Activated CD4-positive, alpha-beta T cell treated with anti-CD3 and anti-CD28 coated beads, Interleukin-2, amount 50 U/mL, for 4 hours (primary cell): ENCODE measurements at places on chromosomes 4 and X.

- no peak for DNase-seq
These were observed 122.5 kb downstream of the NFKB1 start for GRCh38 chr4:102623622-102624021.

DNA sequence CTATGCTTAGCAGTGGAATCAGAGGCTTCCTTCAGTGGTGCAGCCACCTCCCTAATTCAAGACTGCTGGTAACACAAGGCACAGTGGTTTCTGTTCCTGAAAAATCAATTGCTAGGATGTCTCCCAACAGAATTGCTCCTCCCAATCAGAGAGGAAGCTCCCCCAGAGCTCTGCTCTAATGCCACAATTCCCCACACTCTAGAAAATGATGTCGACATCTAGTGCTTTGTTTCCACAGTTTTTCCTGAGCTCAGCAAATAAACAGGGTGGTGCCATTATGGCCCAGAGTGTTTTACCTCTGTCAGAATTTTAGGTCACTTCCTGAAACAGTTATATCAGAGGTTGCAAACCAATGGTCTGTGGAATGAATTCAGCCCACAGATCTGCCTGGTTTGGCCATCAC, 24.7 kb downstream of the TAB3 start:
- DNase-seq, result no peak

- DNase-seq, result no peak
These were observed 715.6 kb upstream of the AADAT start for GRCh38 chr4:170805352-170805751.

- DNase-seq, result no peak
These were observed 54.3 kb upstream of the INTU start for GRCh38 chr4:127578491-127578890.

DNA sequence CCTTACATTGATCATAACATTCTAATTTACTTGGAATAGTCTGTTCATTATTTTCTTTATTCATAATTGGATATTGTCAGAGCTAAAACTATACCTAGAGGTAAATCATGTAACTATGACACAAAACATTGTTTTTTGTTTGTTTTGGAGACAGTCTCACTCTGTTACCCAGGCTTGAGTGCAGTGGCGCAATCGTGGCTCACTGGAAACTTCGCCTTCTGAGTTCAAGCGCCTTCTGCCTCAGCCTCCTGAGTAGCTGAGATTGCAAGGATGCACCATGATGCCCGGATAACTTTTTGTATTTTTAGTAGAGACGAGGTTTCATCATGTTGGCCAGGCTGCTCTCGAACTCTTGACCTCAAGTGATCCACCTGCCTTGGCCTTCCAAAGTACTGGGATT, 265.2 kb downstream of the FBXO8 start:
- DNase-seq, result no peak

GRCh38 chr4:184395971-184396391, 78.4 kb downstream of the IRF2 start:
- no peak for DNase-seq

- DNase-seq, result no peak
These were observed 34.7 kb downstream of the P2RY10 start for GRCh38 chrX:78979789-78980464.

DNA sequence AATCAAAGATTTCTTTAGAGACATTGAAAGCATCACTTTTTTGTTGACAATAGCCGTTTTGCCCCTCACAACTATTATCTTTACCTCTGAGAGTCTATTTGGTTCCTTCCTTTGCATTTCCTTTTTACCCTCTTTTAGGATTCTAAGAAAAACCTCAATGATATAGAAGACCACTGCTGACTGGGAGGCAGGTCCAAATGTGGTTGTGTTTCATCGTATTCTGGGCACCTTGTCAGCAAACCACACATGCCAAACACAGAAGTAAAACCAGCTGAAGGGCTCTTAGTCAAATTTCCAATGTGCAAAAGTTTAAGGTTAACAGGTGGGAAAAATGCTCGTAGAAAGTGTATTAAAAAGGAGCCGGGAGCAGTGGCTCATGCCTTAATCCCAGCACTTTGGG, 5.1 kb upstream of the PRMT9 start:
- DNase-seq, result no peak

DNA sequence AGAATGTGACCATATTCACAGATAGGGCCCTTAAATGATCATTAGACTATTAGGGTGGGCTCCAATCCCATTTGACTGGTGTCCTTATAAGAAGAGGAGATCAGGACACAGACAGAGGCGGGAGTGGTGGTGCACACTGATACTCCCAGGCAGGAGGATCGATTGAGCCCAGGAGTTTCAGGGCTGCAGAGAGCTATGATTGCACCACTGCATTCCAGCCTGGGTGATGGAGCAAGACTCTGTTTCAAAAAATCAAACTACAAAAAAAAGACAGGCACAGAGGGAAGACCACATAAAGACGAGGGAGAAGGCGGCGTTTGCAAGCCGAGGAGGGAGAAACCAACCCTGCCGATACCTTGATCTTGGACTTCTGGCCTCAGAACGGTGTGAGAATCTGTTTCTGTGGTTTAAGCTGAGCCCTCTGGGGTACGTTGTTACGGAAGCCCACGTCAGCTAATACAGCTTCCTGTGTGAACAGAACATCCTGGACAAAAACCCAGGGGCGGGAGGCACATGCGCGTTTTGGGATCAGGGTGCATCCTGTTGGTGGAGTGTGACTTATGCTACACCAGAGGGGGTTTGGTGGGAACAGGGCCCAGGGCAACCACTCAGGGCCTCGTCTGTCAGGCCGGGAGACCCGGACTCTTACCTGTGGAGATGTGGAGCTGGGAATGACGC, 211.8 kb upstream of the PSAPL1 start:
- DNase-seq, result no peak

DNA sequence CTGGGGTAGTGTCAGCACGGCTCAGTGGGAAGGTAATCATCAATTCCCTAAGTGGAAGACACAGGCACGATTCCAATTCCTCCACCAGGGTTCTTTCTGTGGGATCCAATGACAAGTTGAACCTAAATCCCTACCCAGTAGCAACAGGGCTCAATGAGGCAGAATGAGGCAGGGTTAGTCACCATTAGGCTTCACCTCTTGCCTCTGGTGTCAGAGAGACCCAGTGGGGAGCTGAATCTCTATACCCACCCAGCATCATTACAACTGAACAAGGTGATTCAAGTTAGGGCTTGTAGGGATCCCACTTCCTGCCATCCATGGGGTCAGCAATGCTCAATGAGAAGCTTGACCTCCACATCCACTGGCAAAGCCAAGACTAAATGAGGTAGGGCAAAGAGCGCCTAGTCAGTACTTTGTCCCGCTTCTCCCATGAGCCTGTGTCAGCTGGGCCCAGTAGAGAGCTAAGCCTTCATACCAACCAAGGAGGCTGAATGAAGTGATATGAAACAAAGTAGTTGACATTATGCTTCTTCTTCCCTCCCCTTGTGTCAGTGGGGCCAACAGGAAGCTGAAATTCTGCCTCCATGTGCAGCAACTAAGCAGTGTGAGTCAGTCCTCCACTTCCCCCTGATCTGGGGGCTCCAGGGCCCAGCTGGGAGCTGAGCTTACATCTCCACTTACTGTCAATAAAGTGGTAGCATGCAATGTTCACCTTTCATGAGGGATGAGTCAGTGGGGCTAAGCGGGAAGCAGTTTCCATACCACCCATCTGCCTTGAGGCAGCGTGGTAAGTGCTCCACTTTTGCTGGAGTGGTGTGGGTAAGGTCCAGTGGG, 36.4 kb upstream of the RBM41 start:
- DNase-seq, result peak; percentile 8

DNA sequence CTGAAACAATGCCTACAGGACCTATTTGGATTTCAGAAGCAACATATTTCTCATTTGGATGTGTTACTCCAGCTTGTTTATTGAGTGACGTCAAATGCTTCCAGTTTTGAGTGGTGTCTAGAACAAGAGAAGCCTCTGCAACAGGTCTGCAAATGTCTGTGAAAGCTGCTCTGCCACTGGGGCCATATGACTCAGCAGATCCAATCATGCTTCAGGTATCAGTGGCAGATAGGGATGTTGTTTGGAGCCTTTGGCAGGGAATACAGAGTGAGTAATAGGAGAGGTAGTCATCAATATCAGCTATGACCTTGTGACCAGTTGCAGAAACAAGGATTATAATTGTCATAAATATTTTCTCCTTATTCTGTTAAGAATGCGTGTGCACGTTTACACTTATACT, 141.1 kb upstream of the ZXDA start:
- DNase-seq, result no peak

GRCh38 chr4:150280081-150280895, 202.0 kb downstream of the DCLK2 start:
- no peak for DNase-seq

- DNase-seq, result no peak
These were observed 501.5 kb downstream of the ZIC3 start for GRCh38 chrX:138067415-138067814.

- no peak for DNase-seq
These were observed 127.1 kb downstream of the RBM46 start for GRCh38 chr4:154908168-154908567.

DNA sequence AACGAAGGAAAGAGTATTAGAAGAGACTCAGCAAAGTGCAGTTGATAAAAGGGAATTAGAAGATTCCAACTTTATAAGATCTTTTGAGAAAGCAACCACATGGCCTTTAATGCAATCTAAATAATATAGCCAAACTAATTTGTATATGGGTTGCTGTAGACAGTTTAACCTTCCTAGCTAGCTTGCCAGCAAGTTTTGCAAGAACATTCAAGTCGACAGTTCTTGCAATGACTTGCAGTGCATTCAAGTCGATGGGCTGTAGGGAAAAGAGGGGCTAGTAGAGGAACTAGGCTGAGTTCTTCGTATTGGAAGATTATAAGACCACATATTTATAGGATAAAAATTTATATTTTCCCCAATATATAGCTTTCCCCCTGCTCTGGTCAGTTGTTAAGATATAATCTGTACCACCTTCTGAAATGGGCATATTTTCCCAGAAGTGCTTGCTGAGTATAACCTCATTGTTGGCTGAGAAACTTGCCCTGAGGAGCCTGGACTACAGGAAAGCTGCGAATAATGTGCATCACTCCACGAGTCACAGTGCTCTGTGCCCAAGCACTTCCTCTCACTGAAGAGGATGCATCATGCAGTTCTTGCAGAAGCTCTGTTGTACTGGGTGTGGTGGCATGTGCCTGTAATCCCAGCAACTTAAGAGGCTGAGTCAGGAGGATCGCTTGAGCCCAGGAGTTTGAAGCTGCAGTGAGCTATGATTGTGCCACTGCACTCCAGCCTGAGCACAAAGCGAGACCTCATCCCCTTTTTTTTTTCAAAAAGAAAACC, 56.7 kb downstream of the DOCK11 start:
- no peak for DNase-seq

DNA sequence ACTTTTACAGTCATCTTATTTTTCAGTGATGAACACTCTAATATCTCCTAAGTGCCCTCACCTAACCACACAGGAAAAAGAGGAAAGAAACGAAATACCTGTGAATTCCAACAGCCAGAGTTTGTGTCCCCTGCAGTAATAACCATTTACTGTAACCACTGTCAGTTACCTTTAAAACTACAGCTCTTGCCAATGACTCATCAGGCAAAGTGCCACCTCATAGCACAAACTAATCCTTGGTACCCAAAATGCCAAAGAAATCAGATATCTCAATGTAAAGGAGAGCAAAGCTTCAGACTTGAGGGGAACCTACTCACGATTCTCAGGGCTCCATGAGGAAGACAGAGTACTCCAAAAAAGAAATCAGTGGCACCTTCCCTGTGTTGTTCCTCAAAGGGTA, 146.5 kb downstream of the NDST3 start:
- no peak for DNase-seq

- no peak for DNase-seq
These were observed 33.1 kb upstream of the VCX3A start for GRCh38 chrX:6568031-6568430.

DNA sequence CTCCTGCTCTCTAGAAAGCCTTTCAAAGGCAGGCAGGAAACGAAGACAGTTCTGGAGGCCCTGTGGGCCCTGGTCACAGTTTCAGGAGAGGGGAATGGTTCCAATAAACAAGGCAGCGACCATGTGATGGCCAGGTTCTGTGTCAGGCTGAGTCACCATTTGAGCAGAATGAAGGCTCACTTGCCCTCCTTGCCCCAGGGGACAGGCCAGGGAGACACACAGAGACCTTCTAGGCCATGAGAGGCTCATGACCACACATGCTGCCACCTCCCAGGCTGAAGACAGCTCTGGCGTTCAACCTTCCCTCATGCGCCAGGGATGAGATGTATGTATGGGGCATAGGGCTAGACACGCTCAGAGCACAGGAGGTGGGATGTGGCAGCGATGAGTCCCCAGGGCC, 22.9 kb upstream of the TRIM2 start:
- DNase-seq, result no peak

GRCh38 chrX:152886716-152887115, 11.2 kb upstream of the ZNF185 start:
- no peak for DNase-seq

DNA sequence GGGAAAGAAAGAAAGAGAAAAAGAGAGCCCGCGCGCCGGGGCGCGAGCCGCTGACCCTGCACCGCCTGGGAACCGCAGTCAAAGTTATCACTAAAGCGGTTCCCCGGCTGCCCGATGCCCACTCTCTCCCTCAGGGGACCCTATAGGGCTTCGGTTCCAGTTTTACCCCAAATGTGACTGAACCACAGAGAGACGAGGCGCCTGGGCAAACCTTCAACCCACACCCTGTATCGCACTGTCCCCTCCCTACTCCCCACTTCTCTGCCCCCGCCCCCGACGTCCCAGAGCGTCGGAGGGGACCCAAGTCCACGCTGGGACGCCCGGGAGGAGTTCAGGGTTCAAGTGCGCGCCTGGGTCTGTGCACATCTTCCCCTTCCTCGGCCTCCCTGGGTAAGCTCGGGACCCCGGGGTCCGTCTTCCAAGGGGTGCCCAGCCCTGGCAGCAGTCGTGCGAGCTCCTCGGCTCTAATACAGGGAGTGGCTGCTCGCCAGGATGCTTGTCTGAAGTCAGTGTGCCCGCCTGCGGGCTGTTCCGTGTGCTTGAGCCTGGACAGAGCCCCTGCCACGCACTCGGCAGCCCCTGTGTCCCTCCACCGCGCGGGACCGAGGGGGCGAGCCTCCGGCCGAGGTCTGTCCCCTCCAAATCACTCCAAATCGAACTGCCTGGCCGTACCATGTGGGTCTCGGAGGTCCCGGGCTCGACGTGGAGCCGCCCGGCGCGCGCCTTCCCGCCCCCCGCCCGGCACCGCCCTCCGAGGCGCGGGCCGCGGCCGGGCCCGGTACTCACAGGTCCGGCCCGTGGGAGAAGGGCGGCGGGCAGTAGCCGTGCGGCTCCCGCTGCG, 960 bp downstream of the TRPC3 start:
- DNase-seq, result no peak

GRCh38 chr4:189255636-189256035, 685.0 kb upstream of the FRG1 start:
- no peak for DNase-seq

DNA sequence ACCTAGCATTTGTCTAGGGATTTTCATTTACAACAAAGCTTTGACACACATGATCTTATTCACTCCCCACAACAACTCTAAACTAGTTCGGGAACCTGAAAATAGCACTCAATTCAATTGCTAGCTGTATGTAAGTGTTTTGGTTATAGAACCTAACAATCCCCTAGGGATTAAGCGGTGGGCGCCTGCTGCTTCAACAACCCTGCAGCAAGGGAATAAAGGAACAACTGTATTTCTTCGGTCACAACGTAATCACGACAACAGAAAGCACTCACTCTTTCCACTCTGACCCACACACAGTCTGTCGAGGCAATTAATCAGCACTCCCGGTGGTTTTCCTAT, 674 bp upstream of the DIAPH2 start:
- DNase-seq, result no peak
